ENCODE measurements at places on chromosomes 1 and 21.

- no peak for DNase-seq
These were observed 43.9 kb upstream of the LYST start for GRCh38 chr1:235910357-235911299.

- DNase-seq = no peak
These were observed 29.1 kb upstream of the ATP2B4 start for GRCh38 chr1:203597331-203598090.

DNA sequence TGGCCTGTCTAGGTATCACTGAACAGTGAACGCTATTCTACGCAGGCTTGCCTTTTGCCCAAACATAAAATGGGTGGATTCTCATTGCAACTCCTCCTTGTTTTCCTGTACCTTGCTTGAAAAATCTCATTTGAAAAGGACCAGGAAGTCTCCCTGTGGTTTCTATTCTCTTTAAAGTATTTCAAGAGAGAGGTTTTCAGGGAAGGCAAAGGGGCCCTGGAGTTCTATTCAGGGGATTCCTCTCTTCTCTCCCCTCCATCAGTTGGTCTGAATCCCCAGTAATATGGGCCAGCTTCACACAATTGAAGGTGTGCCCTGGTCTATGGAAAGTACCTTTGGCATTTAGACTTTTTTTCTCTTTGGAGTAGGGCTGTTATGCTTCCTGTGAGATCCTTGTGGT, 311.3 kb downstream of the RGS7 start:
- DNase-seq = no peak

DNA sequence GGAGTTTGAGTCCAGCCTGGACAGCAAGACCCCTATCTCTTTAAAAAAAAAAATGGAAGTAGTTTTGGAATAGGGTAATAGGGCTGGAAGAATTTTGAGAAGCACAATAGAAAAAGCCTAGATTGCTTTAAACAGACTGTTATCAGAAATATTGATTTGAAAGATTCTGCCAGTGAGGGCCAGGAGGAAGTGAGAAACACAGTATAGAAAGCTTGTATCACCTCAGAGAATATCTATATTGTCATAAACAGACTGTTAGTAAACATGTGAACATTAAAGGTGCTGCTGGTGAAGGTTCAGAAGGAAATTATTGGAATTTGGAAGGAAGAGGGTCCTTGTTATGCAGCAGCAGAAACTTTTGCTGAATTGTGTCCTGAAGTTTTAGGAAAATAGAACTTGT, 24.8 kb upstream of the PSEN2 start:
- DNase-seq = no peak

DNA sequence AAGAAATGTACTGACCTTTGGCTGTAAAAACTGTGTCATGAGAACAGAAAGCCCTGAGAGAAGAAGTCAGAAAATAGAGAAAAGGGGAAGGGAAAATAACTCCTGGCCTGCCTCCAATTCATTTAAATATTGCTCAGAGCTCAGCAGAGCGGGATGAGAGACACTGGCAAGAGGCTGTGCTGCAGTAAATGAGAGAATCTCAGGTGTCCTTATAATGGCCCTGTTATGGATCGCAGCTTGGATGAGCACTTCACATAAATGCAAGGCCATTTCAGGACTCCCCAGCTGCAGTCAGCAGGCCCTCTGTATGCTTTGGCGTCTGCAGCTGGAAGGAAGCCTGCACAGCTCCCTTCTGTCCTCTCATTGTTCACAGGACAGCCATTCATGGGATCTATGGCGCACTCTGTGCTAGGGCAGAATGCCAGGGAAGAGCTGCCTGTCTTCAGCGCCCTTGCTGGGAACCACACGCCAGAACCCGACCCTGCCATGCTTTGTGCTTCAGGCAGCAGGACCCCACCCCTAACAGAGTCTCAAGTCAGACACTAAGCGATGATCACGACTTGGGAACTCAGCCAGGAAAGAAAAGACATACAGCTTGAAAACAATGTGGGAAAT, 20.7 kb upstream of the ABCB10 start:
- DNase-seq = no peak

DNA sequence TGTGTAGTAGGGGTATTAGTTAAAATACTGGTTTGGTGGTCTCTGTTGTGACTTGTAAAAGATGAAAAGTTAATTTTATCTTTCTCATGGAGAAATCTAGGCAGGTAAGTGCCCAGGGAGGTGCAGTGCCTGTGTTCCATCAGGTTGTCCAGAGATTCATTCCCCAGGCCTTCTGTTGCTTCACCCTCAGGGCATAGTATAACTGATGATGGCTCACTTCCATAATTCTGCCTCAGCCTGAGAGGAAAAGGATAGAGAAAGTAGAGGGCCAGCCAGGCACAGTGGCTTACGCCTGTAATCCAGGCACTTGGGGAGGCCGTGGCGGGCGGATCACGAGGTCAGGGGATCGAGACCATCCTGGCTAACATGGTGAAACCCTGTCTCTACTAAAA, 153.9 kb downstream of the FMN2 start:
- DNase-seq = no peak

GRCh38 chr1:175400766-175401165, 208.2 kb upstream of the KIAA0040 start:
- no peak for DNase-seq

GRCh38 chr1:170221031-170221430, 75.3 kb downstream of the NTMT2 start:
- DNase-seq = no peak

- no peak for DNase-seq
These were observed 95.0 kb downstream of the TEX35 start for GRCh38 chr1:178607718-178608408.

DNA sequence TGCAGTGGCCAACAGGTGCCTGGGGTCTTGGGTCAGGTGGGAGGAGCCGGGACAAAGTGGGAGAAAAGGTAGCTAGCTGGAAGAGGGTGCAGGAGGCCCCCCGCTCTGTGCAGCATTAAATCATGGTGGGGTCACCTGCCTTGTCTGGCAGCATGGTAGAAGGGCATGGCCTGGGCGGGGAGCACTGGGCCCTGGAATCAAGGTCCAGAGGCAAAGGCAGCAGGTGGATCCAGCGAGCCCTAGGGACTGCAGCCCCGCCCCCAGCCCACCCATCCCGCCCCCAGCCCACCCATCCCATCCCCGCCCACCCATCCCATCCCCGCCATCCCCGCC, 16.7 kb upstream of the TTLL10 start:
- DNase-seq = no peak

- no peak for DNase-seq
These were observed 136.0 kb upstream of the CYYR1 start for GRCh38 chr21:26709090-26709489.

DNA sequence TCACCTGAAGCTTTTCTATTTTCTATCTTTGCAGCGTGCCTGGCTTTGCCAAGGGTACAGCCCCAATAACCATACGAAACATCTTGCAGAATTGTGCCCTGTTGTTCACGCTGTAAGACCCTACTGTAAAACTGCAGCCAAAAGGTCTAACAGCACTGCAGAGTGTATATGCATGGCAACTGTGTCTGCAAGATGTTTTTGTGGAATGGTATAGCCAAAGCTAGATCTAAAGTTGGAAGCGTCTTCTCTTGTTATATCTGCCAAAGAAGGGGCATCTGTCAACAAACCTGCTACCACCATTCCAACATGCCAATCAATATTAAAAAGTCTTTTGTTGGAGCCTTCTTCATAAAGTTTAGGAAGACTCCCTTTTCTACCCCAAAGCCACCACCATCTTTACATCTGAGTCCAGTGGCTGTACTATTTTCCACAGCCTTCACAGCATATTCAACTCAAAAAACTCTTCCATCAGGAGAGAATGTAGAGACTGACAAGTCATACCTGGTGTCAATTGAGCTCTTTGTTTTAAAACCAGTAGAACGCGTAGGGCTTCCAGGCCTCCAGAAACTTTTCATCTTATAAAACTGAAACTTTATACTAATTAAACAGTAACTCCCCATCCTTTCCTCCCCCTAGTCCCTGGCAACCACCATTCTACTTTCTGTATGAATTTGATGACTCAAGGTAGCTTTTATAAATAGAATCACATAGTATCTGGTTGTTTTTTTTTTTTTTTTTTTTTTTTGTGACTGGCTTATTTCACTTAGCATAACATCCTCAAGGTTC, 40.0 kb downstream of the ZSCAN20 start:
- no peak for DNase-seq

GRCh38 chr1:111142356-111142975, 2.4 kb downstream of the CEPT1 start:
- DNase-seq = no peak

DNA sequence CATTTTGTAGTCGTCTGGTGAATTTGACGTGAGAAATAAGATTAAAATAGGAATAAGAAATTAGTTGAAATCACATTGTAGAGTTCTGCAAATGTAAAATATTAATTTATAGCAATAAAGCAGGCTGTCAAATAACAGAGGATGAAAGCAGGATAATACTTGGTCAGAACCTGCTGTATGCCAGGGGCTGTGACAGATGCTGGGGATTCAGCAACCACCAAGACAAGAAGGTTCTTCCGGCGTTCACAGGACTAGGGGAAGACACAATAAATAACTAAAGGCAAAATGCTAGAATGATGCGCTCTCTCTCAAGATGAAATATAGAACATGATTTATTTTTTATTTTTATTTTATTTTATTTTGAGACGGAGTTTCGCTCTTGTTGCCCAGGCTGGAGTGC, 6.8 kb upstream of the PARK7 start:
- DNase-seq = no peak

DNA sequence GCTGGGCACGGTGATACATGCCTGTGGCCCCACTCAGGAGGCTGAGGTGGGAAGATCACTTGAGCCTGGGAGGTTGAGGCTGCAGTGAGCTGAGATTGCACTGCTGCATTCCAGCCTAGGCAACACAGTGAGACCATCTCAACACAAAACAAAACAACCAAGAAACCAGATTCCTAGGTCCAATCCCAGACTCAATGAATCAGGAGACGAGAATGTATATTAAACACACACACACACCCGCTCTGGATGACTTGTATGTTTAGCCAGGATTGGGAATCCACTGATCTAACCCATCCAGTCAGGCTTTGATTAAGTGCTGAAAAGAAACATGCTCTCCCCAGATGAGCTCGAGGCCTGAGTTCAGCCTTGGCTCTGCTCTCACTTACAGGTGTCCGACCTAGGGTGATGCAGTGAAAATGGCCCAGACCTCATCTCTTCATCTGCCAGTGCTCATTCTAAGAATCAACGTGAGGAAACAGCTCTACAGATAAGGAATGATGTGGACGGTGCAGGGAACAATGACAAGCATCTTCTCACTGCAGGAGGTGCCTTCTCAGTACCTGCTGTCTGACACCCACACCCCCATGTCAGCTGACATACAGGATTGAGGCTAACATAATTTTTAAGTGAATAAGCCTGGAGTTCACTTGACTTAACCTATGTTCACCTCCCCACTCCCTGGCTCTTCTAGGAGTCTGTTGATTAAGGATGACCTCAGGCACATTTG, 15.3 kb upstream of the SRSF4 start:
- no peak for DNase-seq
